ENCODE measurements at places on chromosomes 5 and 9.

- DNase-seq, result no peak
Measured at GRCh38 chr5:173888473-173889131, 453 bp downstream of the CPEB4 start.

GRCh38 chr5:60036192-60036938 lies 142.8 kb upstream of the PDE4D start:
- no peak for DNase-seq

GRCh38 chr5:120139039-120139438 lies 325.1 kb upstream of the PRR16 start:
- no peak for DNase-seq

DNA sequence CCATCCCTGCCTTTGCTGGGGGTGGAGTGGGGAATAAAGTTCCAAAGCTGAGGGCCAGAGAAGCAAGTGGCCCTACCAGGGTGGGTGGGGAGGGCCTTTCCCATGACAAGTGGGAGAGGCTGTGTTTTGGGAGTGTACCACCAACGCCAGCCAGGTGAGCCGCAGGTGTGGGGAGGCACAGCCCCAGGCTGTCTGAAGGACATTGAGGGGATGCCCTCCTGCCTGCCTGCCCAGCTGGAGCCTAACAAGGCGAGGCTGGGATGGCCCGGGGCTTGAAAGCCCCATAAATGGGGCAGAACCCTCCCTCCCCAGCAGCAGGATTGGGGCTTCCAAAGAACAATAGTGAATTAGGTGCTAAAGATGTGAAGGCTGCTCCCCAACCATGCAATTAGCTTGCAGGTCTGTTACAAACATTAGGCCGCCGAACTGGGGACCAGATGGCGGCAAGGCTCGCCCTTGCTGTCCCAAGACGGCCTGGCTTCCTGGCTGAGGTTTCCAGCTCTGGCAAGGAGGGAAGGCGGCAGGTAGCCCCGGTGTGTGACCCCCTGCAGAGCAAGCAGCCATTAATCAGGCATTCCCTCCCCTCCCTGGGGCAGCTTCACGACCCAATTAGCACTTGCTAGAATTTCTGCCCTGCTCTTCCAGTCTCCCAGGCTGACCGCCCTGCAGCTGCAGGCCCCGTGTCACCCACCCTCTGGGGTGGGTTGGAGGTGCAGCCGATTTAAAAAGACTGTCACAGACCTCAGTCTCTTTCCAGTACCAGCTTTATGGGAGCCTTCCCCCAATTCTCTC lies 42.9 kb downstream of the FGF18 start:
- no peak for DNase-seq

GRCh38 chr5:17785774-17786173 lies 151.5 kb downstream of the TAF11L14 start:
- no peak for DNase-seq
